ENCODE measurements at places on chromosomes 2 and 18. TPM values are rescaled to one million over a fixed set of nuclear protein-coding genes. Genes with fewer than 3 reads are reported as not detected.
A peak's percentile ranks its signal among the peaks of the same experiment; 100 is the strongest.

DNA sequence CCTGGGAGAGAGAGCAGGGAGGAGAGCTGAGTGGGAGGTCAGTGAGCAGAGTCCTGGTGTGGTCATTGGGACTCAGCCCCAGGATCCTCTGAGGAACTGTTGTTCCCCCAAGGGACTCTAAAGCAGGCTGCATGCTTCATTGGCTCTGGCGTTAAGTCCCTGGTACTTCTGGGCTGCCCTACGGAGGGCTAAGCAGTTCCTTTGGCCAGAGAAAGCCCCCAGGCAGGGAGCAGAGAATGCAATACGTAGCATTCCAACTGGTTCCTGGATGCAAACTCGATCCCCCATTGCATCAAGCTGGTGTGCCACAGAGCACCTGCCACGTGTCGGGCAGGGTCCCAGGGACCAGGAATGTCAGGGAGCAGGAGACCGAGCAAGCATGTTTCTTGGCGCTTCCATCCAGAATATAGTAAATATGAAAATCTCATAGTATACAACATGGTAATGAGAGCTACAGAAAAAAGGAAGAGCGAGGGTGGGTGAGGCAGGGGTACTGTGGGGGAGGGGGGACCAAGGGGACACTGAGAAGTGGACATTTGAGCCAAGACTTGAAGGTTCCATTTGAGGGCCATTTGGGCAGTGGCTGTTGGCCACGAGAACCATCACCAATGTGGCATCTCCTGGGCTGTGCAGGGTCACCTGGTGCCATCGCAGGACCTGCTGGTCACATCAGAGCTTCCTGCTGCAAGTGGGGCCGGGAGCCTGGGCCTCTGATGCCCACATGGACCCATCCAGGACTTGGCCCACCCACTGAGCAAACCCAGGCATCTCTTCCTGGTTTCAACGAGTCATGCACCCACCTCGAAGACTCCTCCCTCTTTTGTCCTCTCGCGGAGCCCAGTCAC, 160.4 kb downstream of the ASB1 start:
- no peak for DNase-seq

GRCh38 chr2:191349990-191350389, 104.8 kb downstream of the MYO1B start:
- DNase-seq = no peak

GRCh38 chr2:110702514-110703380, 24.9 kb upstream of the BUB1 start:
- DNase-seq = no peak

The RAB27B gene
- total RNA-seq = 13.2 TPM

DNA sequence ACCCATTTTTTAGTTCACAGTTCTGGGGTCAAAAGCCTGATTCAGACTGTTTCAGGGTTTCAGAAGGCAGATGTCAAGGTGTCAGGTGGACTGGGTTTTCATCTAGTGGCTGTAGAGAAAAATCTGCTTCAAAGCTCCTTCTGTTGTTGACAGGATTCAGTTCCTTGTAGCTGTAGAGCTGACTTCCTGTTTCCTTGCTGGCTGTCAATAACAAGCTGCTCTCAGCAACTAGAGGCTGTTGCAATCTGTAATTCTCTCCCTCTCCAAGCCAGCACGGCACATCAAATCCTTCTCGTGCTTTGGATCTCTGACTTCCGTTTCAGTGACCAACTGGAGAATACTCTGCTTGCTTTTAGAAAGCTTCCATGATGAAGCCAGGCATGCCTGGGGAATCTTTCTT, 179.4 kb downstream of the DOK6 start:
- DNase-seq = no peak

- DNase-seq = no peak
These were observed 135.7 kb downstream of the NUP35 start for GRCh38 chr2:183259921-183260320.

The CHRNG gene
- not detected for total RNA-seq

- DNase-seq = peak; percentile 88
These were observed 81.2 kb upstream of the LTBP1 start for GRCh38 chr2:32865399-32866068.

The SLC23A3 gene
- 1.7 TPM for total RNA-seq

- DNase-seq = peak; percentile 93
These were observed 110.2 kb downstream of the MDH1 start for GRCh38 chr2:63698786-63699548.

DNA sequence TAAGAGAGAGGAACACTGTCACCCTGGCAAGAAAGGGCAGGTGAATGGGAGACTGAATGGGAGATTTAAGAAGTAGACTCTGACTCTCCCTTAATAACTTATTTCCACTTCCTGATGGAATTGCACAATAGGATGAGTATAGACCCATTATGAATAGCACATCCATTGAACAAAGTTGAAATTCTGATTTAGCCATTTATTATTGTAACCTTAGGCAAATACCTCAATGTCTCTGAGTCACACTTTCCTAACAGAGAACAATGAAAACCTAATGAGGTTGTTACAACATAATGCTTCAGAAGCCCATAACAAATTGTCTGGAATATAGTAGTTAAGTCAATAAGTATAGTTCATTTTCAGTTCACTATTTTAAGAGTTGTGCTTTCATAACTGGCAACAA, 78.9 kb downstream of the NRXN1 start:
- DNase-seq = peak; percentile 86

GRCh38 chr18:5543773-5544389, at the start of gene EPB41L3:
Gene EPB41L3, minus strand, starts transcription at chr18:5543997. Its CDS starts 54,814 bp downstream, at chr18:5489183.
- DNase-seq = no peak

DNA sequence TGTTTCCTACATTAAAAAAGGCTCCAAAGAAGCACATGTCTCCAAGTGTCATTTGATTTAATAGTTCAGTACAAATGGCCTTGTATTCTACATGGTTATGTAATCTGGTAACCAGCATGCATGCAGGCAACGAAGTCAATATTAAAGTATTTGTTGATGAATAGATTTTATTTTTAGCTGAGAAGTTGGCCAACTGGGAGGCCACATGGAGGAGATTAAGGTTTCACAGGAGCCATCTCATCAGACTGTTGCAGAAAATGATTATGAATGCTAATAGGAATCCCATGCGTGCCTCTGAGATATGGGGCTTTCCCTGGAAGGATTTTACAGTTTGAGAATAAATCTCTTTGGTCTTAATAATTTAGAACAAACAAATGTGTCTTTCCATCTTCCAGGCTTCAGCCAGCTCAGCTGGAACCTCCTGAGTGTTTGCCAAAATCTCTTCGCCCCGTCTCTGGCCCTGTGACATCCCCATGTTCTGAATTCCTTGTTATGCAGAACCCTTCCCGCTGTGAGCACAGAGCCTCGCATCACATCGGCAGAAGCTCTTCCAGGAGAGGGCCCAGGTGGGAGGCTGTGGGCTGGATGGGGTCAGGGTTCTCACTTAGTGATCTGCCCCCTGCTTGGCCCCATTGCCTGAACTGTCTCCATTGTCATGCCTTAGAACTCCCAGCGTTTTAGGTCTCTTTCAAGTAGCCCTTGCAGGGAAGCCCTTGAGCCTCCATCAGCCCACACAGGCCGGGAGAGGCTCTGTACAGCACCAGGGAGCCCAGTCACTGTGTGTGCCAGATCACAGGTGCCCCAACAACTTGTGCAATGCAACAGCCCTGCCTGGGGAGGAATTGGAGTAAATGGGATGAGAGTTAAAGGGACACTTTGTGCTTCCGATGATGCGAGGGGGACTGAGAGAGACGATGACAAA, 190.5 kb upstream of the TWIST2 start:
- no peak for DNase-seq

- DNase-seq = no peak
These were observed at the start of gene EFHD1 for GRCh38 chr2:232633413-232634205. Gene EFHD1, plus strand, starts transcription at chr2:232633604. Its CDS starts 101 bp downstream, at chr2:232633705.

DNA sequence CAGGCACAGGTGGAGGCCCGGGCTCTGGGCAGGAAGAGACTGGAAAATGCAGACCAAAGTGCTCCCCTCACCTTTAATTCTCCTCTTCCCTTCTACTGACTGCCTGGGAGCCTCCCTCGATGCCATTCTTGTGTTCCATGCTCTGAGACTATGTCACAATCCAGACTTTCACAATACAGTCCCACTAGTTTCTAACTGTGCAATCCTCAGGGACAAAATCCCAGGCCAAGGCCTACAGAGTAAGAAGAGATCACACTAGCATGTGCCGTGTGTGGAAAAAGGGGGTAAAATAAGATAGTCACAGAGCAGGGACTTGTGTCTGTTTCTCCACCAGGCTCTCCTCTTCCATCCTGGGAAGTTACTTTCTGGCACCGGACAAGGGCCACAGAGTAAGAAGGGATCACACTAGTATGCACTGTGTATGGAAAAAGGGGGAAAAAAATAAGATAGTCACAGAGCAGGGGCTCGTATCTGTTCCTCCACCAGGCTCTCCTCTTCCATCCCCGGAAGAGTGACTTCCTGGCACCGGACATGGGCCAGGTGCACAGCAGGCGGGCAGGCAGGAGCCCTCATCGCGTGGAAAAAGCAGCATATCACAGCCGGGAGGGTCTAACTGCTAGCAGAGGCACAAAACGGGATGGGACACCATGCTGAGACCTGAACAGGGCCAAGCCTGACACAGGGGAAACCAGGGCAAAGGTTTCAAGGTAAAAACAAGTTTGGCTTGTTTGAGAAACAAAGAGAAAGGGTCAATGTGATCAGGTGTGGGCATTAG, 9.6 kb downstream of the CYB5A start:
- peak; percentile 51 for DNase-seq

The SLC5A7 gene
- 0.06 TPM for total RNA-seq

- DNase-seq = peak; percentile 72
These were observed 25.0 kb downstream of the DCDC2C start for GRCh38 chr2:3728104-3729054.

GRCh38 chr2:119265693-119266066, 42.0 kb downstream of the STEAP3 start:
- DNase-seq = no peak

The DNER gene
- total RNA-seq = 1.1 TPM

The ATIC gene
- total RNA-seq = 41.7 TPM

DNA sequence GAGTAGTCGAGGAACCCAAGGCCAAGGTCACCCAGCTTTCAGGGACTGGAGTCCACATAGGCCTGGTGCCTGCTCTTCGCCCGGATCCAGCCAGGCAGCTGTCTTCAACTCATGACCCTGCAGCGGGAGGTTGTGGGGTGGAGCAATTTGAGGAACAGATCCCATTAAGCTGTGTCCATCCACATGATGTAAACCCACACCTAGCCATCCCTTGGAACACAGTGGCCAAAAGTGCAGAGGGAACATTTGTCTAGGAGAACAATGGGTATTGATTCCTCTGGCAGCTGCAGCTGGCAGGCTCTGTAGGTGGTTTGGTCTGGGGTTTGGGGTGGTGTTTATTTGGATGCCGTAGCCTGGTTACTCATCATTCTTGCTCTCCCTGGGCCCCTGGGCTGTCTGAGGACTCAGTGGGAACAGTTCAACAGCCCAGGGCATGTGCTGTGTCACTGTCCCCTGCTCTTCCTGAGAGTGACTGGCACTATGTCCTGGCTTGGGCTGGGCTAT, 99.4 kb downstream of the TFCP2L1 start:
- DNase-seq = peak; percentile 83

GRCh38 chr2:151478011-151478410, 68.3 kb downstream of the RIF1 start:
- peak; percentile 54 for DNase-seq

The RSAD2 gene
- 2.1 TPM for total RNA-seq

- peak; percentile 61 for DNase-seq
These were observed at the start of gene RNF144A for GRCh38 chr2:6917071-6917760. Gene RNF144A, plus strand, starts transcription at chr2:6917412. Its CDS starts 79,515 bp downstream, at chr2:6996927.

DNA sequence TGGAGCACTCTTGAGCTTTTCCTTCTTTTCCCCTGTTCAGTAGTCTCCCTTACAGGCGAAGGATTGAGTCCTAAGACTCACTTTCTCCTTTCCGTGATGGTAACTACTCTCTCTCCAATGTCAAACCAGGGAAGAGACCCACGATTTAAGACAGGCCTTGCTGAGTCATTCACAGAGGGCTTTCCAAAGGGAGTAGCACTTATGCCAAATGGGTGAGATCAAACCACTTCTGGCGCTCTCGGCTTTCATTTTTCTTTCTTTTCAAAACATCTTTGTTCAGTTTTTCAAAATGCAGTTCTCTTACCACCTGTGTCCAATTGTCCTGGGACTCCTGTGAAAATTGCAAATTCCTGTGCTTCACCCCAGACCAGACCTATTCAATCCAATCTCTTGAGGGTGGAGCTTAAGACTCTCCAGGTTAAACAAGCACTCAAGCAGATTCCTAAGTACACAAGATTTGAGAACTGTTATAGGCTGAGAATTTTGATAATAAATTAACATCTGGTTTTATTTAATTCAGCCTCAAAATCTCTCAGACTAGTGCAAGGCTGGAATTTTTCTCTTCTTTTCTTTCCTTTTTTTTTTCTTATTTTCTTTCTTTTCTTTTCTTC, 14.4 kb upstream of the MRPL19 start:
- DNase-seq = no peak

DNA sequence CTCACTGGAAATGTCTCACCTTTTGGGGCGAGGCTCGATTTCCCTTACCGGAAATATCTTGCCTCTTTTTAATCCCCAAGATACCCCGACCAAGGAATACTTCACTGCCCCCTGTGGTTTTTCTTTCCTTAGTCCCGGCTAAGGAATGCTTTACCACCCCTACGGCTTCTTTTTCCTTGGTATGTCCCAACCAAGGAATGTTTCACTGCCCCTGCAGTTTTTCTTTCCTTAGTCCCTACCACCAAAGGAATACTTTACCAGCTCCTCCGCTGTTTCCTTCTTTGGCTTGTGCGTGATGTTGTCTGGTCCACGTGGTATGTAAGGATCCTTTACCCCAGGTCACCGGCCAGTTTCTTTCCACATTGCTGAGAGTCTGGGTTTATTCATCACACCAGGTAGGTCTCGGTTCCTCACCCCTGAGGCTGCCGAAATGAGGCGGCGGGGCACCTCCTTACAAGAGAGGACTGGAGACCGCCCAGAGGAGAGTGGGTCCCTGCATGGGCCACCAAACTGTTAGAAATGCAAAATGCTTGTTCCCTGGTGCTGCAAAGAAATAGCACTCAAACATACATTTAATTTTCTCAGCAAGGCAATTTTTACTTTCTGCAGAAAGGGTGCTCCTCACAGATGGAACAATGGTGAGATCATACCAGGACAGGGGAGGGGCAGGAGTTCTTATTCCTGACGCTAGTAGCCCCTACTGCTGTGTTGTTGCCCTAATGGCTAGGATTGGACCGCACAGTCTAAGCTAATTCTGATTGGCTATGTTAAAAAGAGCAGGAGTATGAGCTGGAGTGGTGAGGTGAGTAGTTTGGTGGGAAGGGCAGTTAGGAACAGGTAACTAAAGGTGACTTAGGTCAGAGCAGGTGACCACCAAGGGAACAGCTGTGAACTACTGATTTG, 33.4 kb upstream of the CLASP1 start:
- DNase-seq = no peak

GRCh38 chr18:36543991-36544725, 246.6 kb downstream of the FHOD3 start:
- DNase-seq = no peak

GRCh38 chr2:157684940-157685466, 56.3 kb upstream of the ACVR1C start:
- no peak for DNase-seq

- DNase-seq = no peak
These were observed 121.9 kb downstream of the LRP2 start for GRCh38 chr2:169240405-169240804.

GRCh38 chr2:55000341-55000740, 49.9 kb downstream of the RTN4 start:
- no peak for DNase-seq

The SKOR2 gene
- total RNA-seq = not detected

GRCh38 chr2:32358111-32358482, 1.3 kb downstream of the BIRC6 start:
- peak; percentile 34 for DNase-seq

Measured in PC-3 (cell line).